Testis (tissue), 5 donors: ENCODE measurements at places on chromosomes 11 and 22.
A peak's percentile ranks its signal among the peaks of the same experiment; 100 is the strongest.

DNA sequence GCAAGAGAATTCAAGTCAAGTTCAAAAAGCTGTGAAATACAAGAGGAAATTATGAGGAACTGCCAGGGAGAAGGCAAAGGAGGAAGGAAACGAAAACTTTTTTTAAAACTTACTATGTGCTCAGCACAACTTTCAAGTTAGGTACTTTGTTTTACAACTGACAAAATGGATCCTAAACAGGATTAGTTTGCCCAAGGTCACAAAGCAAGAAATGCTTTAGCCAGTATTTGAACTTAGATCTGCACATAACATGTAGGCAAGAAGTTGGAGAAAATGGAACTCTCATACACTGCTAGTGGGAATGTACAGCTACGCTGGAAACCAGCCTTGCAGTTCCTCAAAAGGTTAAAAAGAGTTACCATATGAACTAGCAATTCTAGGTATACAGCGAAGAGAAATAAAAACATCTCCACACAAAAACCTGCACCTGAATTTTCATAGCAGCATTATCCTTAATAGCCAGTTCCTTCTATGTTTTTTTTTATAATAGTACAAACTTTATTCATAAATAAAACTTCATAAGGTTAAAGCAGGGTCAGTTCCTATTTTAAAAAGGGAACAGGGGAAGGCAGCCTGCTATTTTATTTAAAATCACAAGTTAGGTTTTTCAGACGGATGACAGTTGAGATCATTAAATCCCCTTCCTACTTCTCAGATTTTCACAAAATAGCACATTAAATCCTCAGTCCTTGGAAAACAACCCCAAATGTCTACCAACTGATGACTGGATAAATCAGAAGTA lies 19.2 kb downstream of the DDX6 start:
- DNase-seq = no peak

- DNase-seq = no peak
Observed at GRCh38 chr11:128532572-128533091, 54.7 kb downstream of the ETS1 start.

GRCh38 chr11:116312570-116313391 lies 460.0 kb downstream of the BUD13 start:
- DNase-seq = peak; percentile 90

- no peak for DNase-seq
Observed at GRCh38 chr11:69297787-69298266, 3.9 kb downstream of the MYEOV start.

- no peak for DNase-seq
Observed at GRCh38 chr22:44890416-44891292, 119.2 kb downstream of the PHF21B start.

DNA sequence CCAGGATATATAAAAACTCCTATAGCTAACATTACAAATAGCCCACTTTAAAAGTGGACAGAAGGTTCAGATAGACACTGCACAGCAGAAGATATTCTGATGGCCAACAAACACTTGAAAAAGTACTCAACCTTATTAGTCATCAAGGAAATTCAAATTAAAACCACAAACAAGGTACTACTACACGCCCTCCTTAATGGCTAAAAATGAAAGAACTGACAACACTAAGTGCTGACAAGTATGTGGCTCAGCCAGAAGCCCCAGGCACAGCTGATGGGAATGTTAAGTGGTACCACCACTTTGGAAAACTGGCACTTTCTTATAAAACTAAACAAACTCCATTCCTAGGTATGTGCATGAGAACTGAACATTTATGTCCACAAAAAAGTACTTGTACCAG lies 320.1 kb downstream of the TBC1D22A start:
- DNase-seq = no peak

DNA sequence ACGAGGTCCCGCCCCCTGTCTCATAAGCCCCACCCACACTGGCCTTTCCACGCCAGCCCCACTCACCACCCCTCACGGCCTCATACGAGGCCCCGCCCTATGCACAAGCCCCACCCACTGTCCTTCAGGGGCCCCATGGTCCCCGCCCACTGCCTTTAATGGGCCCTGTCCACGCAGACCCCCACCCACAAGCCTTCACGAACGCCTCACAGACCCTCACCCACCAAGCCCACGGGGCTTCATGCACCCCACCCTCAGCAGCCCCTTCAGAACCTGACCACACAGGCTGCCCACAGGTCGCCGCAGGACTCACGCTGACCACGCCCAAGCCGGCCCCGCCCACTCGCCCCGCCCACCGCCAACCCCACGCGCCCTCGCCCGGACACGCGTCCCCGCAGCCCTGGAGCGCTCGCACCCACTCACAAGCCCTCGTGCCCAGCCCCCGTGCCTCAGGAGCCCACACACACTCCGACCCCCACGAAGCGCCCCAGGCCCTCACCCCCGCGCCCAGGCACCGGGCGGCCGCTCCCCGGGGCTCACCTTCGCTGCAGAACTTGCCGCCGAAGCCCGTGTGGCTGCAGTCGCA lies 10.5 kb downstream of the NRXN2 start:
- DNase-seq = peak; percentile 58

DNA sequence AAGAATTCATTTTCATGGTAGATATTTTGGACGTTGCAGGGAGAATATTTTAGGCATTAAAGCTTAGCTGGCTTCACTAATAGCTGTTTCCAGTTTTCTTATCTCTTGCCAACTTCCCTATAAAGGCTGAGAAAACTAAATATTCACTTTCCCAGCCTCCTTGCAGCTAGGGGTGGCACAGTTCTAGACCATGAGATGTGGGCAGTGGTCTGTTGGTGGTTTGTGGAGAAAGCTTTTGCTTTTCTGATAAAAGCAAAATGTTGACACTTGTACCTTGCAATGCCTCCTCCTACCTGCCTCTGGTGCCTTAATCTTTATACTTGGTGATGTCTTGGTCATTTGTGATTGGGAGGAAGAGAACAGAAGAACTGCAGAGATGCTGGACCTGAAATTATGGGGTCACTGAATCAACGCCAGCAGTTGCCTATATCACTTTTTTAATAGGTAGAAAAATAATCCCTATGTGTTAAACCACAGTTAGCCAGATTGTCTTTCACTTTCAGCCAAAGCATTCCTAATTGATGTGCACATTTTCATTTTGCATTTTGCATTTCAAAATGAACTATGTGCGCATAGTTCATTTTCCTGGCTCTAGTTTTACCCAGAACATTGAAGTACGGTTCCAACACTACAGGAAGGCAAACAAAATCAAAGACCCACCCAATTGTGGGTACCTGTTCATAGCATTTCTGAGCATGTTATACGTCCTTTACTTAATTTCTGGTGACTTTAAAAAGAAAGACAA lies 24.9 kb upstream of the ABTB2 start:
- no peak for DNase-seq

- DNase-seq = no peak
Observed at GRCh38 chr22:48594016-48594756, 1233.5 kb downstream of the BRD1 start.
